KG1 (cell line): ENCODE measurements at places on chromosomes 7 and 10.

DNA sequence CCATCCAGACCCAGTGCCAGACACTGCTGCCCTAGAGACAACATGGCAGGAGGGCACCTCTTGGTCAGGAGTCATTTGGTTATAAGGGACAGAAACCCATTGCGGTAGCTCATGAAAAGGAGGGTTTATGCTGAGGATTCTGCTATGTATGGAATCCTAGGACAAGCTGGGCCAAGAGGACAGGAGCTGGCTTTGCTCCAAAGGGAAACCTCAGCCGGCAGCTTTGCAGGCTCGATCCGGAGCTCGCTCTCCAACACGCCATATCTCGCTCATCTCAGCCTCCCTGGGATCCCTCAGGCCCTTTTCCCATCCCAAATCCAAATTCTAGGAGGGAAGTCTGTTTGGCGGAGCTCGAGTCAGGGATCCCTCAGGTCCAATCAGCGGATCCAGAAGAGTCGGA lies 345.7 kb downstream of the GLRX3 start:
- DNase-seq: no peak

DNA sequence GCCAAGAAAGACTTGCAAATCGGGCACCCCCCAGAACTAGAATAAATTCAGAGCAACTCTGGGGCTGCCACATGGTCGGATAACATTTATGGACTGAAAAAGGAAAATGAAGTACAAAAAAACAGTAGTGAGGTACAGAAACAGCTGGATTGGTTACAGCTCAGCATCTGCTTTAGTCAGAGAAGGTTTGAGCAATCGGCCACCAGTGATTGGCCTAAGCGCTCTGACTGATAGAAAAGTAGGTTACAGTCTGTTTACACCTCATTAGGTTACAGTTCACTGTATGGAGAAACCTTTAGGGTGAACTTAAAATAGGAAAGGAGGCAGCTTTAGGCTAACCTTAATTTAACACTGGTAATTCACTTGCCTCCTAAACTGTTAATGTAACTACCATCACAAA lies 102.0 kb upstream of the DKK1 start:
- no peak for DNase-seq

DNA sequence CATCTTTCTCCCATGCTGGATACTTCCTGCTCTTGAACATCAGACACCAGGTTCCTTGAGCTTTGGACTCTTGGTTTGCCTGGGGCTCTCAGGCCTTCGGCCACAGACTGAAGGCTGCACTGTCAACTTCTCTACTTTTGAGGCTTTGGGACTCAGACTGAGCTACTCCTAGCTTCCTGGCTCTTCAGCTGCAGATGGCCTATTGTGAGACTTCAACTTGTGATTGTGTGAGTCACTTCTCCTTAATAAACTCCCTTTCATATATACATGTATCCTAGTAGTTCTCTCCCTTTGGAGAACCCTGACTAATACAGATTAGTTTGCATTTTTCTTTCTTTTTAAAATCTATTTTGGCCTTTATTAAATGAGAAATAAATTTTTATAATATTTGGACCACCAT lies 276.2 kb upstream of the SEMA3C start:
- DNase-seq: no peak

DNA sequence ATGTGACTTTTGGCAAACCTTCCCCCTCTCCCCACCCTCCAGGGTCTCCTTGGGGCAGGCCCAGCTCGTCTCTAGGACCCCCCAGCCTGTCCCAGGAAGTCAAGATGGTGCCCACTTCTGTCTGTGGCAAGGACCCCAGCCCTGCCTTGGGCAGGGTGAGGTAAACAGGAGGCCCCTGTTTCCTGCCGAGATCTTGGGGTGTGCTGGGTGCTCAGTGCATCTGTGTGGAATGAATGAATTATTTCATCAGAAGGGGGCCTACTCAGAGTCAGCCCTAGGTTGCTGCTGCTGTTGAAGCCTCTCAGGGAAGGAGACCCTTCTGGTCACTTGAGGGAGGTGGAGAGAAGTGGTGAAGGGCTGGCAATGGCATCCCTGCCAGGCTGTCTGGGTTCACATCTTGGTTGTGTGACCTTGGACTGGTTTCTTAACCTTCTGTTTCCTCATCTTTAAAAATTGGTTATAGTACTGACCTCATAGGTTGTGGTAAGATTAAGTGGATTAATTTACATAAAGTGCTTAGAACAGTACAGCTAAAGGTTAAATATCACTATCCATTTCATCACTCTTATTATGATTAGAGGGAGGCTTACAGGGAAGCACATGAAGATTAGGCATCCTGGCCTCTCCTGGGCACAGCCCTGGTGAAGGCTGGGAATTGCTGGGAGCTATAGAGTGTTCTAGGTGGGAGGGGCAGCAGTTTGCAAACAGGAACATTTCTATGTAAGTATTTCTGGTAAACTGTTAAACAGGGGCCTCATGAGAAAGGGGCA lies 67.7 kb downstream of the ZMIZ1 start:
- DNase-seq: peak; percentile 20

GRCh38 chr7:115864082-115864481 lies 166.5 kb downstream of the TFEC start:
- DNase-seq: no peak

- no peak for DNase-seq
These were observed 199.1 kb upstream of the NRP1 start for GRCh38 chr10:33533612-33534011.

DNA sequence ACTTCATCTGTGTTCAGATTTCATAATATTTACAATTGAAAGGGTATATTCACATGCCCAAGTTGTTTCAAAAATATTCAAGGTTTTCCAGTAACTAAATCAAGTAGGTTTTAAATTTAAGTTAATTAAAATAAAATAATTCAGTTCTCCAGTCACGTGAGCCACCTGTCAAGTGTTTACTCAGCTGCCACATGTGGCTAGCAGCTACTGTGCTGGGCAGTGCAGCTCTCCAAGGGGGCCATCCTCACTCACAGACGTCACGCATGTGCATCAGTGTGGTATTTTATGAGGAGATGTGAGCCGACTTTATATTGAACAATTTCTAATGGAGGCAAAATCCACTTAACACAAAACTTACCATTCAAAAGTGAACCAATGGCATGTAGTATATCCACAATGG lies 69.7 kb upstream of the CAMK2B start:
- DNase-seq: no peak

DNA sequence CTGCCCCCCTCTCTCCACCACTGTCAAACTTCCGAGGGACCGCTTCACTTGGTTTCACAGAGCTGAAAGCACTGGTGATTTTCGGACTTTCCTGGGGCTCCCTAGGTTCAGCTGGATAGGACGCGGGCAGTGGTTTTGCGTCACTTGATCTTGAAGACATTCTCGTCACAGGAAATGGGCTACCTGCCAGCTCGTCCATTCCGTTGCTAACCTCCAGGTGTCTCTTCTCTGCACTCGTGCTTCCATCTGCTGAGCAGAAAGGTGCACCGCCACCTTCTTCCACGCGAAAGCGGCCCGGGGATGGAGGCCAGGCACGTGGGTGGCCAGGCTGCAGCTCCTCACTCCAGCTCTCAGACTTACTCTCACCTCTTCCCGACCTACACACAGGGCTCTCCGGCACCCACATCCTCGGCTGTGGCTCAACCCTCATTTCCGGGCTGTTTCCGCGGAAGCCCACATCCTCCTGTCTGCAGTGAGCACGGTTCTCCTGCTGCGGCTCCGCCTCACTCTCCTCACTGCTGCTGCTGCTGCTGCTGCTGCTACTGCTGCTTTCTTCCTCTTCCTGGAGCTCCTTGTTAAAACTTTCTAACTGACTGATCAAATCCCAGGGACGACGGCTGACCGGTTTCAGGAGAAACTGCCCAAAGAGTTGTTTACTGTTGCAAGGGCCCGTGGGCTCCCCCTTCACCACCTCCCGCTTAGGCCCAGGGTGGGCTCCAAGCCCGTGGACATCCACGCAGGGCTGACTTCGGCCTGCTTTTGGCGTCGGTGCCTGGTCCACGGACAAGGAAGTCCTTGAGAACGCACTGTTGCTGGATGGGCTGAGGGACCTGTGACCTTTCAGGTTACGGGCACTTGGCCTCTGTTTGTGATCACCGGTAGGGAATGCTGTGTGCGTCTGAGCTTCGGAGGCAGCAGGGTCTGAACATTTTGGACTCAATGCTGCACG lies 32.1 kb downstream of the JCAD start:
- peak; percentile 86 for DNase-seq

DNA sequence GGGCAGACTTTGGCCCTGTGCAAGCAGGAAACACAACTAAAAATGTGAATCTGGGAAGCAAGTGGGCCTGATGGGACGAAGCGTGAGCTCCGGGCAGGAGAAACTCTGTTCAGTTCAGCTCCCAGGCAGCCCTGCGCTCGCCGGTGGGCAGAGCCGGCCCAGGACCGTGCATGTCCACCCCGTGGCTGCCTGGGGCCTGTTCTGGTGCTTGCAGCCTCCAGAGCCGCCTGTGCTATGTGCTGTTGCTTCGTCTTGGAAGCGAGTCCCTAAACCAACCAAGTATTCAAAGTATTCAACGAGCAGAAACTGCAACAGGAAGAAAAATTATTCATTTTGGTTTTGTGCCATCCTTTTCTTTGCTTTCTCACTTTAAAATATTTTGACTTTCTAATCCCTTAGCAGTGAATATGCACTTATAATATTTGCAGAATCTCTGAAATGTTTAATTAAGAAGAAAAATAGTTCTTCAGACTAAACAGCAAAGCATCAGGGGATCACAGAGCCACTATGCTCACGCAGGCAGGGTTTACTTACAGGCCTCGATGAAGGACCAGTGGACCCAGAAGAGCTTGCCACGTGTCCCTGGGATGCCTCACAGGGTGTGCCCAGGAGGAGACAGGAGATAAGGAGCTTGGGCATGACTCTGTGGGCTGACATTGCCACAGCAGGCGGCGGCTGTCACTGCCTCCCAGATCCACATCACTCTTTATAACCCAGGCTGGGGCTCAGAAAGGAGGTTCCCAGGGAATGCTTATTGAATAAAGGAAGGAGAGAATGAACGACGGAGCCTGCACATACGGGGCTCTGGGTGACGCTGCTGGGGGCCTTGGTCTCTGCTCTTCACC lies 45.6 kb downstream of the VIPR2 start:
- DNase-seq: no peak

GRCh38 chr10:84158061-84158460 lies 15.5 kb upstream of the GPR15LG start:
- no peak for DNase-seq

GRCh38 chr10:95728526-95728925 lies 27.4 kb upstream of the ENTPD1 start:
- DNase-seq: no peak

DNA sequence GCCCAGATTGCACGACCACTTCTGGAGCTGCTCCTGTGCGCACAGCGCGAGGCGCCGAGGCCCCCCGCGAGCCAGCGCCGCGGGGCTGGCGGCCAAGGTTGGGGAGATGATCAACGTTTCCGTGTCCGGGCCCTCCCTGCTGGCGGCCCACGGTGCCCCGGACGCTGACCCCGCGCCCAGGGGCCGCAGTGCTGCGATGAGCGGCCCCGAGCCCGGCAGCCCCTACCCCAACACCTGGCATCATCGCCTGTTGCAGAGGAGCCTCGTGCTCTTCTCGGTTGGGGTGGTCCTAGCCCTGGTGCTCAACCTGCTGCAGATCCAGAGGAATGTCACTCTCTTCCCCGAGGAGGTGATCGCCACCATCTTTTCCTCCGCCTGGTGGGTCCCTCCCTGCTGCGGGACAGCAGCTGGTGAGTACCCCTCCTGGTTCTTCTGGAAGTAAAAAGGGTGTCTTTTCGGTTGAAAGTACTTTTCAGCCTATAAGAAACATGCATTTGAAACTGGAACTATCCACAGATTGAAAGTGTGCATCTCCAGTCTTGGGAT lies 683 bp downstream of the INSIG1 start:
- no peak for DNase-seq

GRCh38 chr10:79079490-79080355 lies 11.0 kb downstream of the ZMIZ1 start:
- no peak for DNase-seq

- no peak for DNase-seq
These were observed 31.0 kb downstream of the STK32C start for GRCh38 chr10:132276706-132277105.

DNA sequence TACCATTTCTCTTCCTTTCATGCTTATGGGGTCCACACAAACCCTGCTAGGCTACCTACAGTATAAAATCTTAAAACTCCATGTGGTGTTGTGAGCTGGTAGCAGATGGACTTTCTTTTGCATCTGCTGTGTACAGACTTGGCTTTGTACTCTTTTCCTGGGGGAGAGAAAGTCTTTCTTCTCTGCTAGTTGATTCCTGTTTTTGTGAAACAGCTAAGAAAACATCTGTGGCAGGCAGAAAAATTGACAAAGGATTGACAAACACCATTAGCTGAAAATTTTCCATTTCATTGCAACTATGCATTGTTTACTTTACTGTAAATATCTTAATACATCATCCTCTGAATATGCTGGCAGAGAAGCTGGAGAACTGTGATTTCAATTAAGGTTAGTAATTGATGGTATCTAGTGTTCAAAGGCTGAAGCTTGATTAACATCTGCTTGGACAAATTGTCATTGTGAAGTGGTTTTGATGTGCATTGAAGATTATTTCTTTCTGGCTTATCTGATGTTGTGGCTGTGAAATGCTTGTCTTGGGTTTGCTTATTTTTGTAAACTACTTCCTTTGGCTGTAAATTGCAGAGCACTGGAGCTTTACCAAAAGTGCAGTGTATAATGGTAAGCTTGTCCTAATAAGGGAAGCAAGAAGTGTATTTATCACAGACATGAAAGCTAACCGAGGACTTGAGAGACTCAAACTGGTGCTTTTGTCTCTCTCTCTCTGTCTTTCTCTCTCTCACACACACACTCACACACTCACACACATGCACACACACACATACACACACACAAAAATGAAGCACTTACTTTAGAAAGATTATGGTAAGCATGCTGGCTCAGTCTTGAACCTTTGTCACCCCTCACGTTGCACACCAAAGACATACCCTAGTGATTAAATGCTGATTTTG lies at the start of gene FOXP2:
TSS of gene FOXP2 (plus strand) at position 660 of the 908 bp plus-strand sequence. CDS start 11,697 bp downstream, outside the sequence.
- DNase-seq: no peak

GRCh38 chr7:2462731-2463130 lies 13.5 kb downstream of the GRIFIN start:
- DNase-seq: no peak

DNA sequence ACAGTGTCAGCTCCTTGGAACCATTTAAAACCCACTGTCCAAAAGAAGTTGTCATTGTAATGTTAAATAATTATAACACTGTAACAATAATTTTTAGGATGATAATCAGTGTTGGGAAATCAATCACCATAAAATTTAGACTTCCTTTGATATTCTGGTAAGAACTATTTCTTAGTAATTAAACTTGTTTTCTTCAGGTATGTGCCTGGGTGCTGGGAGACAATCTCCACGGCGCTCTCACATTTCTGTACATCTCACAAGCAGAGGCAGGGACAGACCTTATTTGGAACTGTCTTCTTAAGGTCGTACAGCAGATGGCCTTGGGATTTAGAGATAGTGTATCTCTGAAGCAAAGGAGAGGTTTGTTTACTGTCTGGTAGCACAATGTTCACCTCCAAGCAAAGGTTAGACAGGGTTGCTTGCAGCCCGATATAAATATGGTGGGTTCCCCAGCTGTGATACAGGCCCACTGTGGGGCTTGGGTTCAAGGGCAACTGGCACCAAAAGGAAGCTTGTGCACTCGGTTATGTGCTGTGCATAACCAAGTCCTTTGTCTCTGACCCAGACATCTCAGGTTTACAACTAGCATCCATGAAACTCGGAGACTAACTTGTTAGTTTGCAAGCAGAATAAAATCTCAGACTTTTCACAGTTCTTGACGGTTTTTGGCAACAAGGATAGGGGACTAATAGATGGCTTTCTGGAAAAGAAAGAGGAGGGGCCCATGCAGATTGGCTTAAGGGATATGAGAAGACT lies 125.5 kb downstream of the RNF32 start:
- no peak for DNase-seq

GRCh38 chr7:156554488-156554887 lies 86.1 kb upstream of the RNF32 start:
- DNase-seq: no peak
